Foreskin melanocyte (primary cell): ENCODE measurements at places on chromosomes 5 and 9.
A peak's percentile ranks its signal among the peaks of the same experiment; 100 is the strongest.

- peak; percentile 70 for DNase-seq
Measured at GRCh38 chr5:61621202-61621650, 289.2 kb downstream of the ZSWIM6 start.

- DNase-seq: no peak
Measured at GRCh38 chr9:76419782-76420380, 25.7 kb upstream of the RFK start.

GRCh38 chr5:78586251-78586650, 62.3 kb downstream of the LHFPL2 start:
- DNase-seq: peak; percentile 92

- DNase-seq: no peak
Measured at GRCh38 chr9:129851821-129852220, 16.6 kb downstream of the USP20 start.

GRCh38 chr5:86427158-86427557, 190.6 kb upstream of the COX7C start:
- no peak for DNase-seq

DNA sequence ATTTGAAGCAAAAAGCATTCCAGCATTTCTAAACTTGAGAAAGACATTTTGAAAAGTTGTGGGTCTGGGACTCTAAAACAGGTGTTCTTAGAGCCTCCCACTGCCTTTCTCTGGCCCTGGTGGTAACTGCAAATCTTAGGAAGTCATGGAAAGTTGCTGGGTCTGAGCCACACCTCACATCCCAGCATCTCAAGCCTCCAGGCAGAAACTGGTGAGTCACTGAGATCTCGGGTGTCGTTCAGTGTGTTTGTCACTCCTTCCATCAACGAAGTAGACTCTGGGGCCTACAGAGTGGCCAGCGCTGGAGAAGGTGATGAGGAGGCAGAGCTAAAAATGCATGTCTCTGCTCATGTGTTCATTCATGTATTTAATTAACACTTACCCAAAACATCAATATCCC, 59.6 kb upstream of the C5orf58 start:
- DNase-seq: peak; percentile 8
